ENCODE measurements at places on chromosomes 6 and 20.

DNA sequence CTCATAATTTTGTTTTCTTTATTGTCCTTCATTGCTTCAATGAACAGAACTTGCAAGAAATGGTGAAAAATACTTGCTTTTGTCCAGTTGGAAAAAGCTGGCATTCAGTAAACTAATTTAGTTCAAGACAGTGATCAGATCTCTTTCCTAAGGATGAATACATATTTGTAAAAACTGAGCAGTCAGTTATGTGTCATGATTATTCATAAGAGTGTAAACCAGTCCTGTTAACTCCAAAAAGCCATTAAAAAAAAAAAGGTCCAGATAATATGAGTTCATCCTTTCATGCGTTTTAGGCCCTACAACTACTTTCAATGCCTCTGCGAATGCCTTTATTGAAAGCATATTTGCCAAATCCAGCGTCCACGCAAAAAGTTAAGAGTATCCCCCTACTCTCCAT, 609 bp downstream of the PGM3 start:
- DNase-seq = no peak

- DNase-seq = no peak
Observed at GRCh38 chr6:139173822-139174221, 38.9 kb downstream of the HECA start.

DNA sequence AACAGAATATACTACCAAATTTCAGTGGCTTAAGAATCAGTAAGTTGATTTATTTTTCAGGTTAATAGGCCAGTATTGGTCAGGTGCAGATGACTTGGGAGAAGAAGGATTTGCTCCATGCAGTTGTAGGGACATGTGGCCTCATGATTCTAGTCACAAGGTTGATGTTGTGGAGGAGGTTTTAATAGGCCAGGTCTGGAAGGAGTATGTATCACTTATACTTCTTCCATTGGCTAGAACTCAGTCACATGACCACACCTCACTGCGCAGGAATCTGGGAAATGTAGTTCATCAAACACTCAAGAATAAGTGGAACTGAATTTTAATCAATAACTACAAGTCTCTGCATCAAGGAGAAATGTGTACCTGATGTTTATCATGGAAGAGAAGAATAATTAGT, 281.5 kb upstream of the QKI start:
- no peak for DNase-seq

DNA sequence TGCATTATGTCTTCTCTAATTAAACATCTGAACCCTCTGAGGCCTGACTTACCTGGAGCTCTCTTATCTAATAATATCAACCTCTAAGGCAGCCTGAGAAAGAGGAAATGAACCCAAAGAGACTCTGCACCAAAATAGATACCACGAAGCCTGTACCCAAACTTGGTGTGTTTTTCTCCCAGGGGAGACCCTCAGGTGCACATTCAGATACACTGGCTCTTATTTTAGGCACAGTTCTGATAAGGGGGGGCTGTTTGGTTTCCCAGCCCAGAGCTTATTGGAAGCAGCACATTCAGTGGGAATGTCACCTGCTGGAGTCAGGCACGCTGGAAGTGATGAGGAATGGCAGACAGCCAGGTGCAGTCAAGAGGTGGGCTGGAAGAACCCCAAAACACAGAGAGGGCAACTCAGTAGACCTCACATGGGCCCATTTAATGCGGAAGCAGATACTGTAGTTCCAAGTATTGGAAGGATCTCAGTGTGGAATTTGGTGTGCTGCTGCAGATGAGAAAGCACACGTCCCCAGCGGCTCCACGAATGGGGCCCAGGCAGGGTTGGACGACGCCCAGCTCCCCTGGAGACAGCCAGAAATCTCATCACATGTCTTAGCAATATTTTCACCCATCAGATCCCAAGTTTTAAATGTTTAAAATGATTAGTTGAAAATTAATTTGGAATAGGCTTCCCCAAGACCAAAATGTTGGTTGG, 9.7 kb upstream of the CCR6 start:
- no peak for DNase-seq

GRCh38 chr20:51458751-51459439, 83.6 kb downstream of the NFATC2 start:
- DNase-seq = no peak

DNA sequence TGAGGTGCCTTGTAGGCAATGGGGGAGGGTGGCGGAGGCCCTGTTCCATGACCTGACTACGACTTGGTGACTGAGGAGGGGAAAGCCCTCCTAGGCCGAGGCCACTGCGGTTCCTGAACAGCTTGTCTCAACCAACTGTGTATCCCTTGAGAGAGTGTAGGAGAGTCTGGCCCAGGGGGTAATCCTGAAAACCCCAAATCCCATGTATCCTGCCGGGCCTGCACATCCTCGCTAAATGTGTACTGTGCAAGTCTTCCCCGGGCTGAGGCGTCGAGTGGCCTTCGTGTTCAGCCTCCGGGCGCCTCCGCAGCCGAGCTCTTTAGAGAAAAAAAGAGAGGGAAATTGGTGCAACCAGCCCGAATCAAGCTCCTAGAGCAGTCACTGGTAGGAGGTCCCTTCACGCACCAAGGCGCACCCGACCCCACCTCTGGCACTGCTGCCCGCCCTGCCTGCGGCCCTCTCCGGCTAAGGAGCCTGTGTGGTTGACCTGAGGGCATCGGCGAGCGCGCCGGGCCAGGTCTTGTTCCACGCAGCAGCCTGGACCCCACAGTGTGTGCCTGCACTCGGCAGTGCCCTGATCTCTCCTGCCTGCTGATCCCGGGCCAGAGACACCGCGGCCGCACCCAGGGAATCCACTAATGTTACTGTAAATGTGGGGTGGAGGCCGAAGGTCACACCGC, 7.3 kb downstream of the SIM1 start:
- no peak for DNase-seq

GRCh38 chr6:110355727-110356126, 2.4 kb downstream of the METTL24 start:
- DNase-seq = no peak

- DNase-seq = no peak
Observed at GRCh38 chr6:63597141-63598048, 25.1 kb downstream of the LOC128125822 start.

DNA sequence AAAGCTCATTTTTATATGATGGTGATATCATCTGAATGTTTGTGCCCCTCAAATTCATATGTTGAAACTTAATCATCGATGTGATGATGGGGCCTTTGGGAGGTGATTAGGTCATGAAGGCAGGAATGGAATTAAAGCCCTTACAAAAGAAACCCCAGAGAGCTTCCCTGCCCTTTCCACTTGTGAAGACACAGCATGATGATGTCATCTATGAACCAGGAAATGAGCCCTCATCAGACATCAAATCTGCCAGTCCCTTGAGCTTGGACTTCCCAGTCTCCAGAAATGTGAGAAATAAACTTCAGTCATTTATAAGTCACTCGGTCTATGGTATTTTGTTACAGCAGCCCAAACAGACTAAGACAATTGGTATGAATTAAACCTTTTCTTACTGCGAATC, 153.1 kb downstream of the MYB start:
- DNase-seq = no peak

DNA sequence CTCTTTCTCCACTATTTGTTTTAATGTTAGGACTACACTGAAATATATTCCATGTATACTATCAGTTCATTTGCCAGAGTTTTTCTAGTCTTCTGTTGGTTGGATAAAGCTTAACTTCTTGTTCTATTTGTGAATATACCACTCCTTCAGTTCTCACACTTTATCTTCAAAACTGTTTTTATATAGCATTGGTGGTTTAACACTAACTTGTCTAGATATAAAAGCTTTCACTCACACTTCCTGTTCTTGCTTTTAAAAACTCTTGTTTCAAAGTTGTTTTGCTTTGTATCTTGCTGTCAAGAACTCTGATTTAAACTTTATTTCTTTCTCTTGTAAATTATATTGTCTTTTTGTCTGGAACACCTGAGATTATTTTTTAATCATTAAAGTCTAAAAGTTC, 226.8 kb upstream of the TENT5A start:
- DNase-seq = no peak

DNA sequence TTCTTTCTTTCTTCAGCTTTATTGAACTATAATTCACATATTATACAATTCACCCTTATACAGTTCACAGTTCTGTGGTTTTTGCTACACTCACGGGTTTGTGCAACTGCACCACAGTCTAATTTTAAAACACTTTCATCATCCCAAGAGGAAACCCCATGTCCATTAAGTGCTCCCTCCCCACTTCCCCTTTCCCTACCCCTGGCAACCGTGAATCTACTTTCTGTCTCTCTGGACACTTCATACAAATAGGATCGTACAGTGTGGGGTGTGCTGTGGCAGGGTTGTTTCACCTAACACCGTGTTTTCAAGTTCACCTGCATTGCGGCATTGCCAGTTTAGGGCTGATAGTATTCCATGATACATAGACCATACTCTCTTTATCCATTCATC, 118.8 kb downstream of the PHACTR3 start:
- no peak for DNase-seq

DNA sequence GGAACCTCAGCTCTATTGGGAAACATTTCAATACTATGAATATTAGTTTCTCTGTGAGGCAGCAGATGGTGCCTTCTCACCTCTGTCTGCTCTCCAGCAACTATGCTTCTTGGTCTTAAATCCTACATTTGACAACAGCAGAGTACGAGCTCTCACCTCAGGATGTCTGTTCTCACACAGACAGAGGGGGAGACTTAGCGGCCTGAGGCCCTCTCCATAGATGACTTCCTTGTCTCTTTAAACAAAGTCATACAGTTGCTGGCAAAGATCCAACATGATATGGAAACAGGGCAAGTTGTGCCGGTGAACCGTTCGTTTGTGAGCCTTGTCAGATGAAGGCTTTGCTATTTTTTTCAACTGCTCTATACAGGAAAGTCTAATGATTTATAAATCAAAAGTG, 43.7 kb upstream of the GABRR1 start:
- no peak for DNase-seq

DNA sequence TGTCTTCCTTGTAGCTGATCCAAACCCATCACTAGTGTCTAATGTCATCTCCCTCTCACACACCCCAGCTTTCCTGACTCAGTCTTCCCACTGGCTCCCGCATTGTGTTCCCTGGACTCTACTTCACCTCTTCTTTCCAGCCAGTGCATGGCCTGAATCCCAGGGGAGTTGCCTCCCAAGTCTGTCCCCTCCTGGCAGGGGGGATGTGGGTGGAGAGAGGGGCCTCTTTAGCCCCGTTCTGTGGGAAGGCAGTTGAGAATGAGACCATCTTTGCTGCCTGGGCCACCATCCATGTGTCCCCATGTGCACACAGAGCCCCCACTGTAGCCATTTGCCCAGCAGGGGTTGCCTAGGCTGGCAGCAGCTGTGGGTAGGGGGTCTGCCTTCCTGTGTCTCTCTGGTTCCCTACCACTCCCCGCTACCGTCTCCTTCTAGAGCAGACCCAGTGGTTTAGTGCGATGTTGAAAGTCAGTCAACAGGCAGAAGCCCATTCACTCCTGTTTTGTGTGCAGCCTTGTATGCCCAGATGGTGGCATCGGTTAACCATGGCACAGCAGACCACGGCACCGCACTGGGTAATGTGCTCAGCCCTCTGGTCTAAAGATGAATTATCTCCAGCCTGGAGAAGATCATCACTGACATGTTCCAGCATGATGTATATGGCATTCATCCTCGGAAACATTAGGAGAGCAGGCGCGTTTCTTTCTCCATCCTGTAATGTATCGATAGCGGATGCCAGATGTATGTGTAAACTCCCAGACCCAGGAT, 178.8 kb upstream of the SNX9 start:
- no peak for DNase-seq

- DNase-seq = no peak
Observed at GRCh38 chr6:92427453-92427852, 991.9 kb downstream of the EPHA7 start.

- no peak for DNase-seq
Observed at GRCh38 chr6:120587381-120587780, 746.9 kb downstream of the TBC1D32 start.

- no peak for DNase-seq
Observed at GRCh38 chr20:4195499-4195898, 180.1 kb upstream of the RNF24 start.

DNA sequence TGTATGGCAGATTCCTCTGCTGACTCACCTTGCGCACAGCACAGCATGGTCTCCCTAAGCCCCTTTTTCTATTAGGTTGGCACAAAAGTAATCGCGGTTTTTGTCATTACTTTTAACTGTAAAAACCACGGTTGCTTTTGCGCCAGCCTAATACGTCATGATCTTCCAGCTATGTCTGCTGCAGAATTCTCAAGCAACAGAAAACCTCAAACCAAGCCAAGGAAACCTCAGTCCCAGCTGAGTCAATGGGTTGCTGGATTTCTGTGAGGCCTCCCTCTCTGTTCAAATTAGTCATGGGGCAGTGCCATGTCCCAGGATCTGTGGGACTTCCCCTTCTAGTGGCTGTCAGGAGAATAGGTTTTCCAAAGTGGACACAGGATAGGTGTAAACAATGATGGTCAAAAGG, 15.7 kb upstream of the ENPP1 start:
- no peak for DNase-seq

DNA sequence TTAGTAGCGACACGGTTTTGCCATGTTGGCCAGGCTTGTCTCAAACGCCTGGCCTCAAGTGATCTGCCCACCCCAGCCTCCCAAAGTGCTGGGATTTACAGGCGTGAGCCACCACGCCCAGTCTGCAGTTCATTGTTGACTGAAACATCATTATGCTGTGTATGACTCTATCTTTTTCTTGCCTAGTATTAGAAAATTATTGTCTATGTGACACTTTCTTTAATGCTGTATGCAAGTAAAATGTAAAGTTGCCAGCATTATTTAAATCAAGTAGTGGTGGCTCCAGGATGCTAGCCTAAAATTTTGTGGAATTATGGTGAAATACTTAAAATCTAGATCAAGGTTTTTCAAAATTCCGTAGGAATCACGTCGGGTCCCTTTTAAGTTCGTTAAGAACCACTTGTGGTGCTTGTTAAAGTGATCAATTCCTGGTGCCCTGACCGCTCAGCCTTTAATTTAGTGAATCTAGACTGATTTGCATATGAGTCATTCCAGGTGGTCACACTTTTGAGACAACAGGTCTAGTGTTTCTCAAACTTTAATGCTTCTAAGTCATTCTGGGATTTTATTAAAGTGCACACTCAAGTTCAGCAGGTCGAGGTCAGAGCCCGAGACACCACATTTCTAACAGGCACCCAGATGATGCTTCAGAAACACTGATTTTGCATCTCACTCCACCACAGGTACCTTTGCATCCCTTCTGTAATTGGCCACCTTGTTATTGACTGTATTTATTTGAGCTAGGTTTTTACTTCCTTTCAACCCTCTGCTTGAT, 132.6 kb upstream of the MTHFD1L start:
- DNase-seq = no peak

DNA sequence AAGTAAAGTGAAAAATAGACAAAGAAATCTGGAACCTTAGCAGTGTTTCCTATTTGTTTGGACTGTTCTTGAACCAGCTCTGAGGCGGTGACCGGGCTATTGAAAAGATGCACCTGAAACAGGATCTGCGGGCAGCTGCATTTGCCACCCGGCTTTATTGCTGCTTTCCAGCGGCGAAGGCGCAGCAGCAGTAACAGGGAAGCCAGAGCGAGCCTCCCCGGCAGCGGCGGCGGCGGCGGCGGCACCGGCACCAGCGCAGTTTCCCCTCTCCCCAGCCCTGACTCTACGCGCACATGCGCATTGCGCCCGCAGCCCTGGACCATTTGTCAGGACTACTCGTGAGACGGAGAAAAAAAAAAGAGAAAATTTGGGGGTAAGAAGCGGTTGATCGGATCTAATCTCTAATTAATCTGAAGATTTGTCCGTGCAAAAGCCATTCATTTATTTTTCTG, at the start of gene L3MBTL3:
TSS of gene L3MBTL3 (plus strand) at position 290 of the 452 bp plus-strand sequence. CDS start 24,119 bp downstream, outside the sequence.
- peak; percentile 82 for DNase-seq
